ENCODE measurements at places on chromosomes 1 and 21. TPM values are rescaled to one million over a fixed set of nuclear protein-coding genes. Genes with fewer than 3 reads are reported as not detected.

The RHBDL2 gene
- total RNA-seq = not detected

The FLG2 gene
- not detected for total RNA-seq

The ST6GALNAC3 gene
- total RNA-seq = 0.02 TPM

The EDARADD gene
- 2.0 TPM for total RNA-seq

The MEGF6 gene
- total RNA-seq = 20.7 TPM

The SPATA46 gene
- total RNA-seq = not detected

The BARHL2 gene
- total RNA-seq = not detected

The CD34 gene
- 0.05 TPM for total RNA-seq
